HL-60 (cell line): ENCODE measurements at places on chromosomes 5 and 9.

GRCh38 chr9:38315085-38315595, 77.4 kb upstream of the ALDH1B1 start:
- no peak for DNase-seq

DNA sequence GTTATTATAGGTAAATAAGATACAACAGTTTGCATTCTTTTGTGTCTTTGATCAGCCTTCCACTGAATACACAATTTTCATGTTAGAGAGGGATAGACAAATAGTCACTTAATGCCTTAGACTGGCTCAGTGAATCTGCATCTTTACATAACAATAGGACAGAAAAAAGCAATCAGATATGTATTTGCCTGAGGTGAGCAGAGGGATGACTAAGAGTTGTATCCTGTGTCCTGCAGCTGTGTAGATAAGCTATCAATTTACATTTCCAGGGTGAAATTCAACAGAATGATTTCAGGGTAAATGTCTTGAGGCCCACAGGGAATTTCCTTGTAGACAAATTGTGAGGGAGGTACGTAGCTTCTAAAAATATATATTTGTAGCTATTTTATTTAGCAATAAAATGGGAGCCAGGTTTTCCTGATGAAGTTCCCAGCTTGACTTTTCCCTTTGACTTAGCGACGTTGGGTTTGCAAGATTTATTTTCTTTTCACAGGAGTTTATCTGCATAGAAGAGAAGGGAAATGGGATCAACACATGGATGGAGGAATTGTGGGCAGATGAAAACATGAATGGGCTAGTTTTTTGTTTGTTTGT, 586.1 kb upstream of the CDH6 start:
- no peak for DNase-seq

DNA sequence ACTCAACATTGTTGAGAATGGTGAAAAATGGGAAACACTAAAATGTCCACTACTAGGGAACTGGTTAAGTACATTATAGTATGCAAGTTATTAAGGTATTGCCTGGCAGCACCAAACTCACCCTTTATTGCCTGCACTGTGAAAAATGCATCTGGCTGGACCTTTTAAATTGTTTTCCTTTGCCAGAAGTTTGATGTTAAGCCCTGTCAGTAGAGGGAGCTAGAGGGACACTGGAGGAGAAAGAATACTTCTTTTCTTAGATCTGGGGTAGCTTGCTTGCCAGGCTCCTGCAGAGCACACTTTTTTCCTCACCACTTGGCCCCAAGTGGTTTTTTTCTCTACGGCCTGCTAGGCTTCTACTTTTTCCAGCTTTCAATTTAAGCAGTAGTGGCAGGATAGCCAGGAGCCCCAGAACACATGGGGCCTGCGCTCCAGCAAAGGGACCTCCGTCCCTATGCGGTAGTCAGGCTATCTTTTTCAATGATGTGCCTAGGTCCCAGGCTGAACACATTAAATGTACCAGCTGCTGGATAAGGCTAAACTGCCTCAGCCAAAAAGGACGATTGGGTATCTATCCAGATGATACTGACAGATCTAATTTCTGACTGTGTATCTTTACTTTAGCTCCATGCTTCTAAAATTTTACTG, 8.0 kb upstream of the HABP4 start:
- DNase-seq, result peak; percentile 18

DNA sequence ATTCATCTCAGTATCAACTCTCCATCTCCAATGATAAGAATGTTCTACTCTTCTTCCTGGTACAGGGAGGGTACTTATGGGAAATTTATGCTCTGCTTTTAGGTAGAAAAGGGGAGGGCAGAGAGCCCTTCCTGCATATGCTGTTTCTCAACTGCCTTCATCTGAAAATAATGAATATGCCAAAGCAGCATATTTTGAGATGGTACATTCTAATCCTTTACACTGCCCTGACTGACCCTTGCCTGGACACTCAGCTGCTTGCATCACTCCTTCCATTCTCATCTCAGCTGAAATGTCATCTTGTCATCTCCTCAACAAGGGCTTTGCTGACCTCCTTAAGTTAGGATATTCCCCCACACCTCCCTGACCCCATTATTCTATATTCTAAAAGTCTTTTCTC, 68.5 kb downstream of the ALDH7A1 start:
- no peak for DNase-seq

DNA sequence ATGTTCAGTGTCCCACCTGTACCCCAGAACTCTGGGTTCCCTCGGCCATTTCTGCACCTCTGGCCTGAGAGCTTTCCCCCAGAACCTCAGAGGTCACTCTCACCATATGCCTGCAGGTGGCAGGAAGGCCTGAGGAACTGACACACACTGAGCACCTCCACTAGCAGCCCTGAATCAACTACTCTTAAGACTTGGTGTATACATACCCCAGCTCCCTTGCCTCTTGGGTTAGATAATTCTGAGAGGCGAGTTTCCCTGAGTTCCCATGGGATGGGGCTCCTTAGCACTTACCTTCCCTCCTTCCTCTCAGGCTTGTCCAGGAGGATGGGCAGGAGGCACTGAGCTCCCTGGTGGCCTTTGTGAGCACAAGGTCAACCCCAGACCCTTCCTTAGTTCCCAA, 86.1 kb downstream of the HSD17B3 start:
- DNase-seq, result no peak
